ENCODE measurements at places on chromosomes 11 and 22.

DNA sequence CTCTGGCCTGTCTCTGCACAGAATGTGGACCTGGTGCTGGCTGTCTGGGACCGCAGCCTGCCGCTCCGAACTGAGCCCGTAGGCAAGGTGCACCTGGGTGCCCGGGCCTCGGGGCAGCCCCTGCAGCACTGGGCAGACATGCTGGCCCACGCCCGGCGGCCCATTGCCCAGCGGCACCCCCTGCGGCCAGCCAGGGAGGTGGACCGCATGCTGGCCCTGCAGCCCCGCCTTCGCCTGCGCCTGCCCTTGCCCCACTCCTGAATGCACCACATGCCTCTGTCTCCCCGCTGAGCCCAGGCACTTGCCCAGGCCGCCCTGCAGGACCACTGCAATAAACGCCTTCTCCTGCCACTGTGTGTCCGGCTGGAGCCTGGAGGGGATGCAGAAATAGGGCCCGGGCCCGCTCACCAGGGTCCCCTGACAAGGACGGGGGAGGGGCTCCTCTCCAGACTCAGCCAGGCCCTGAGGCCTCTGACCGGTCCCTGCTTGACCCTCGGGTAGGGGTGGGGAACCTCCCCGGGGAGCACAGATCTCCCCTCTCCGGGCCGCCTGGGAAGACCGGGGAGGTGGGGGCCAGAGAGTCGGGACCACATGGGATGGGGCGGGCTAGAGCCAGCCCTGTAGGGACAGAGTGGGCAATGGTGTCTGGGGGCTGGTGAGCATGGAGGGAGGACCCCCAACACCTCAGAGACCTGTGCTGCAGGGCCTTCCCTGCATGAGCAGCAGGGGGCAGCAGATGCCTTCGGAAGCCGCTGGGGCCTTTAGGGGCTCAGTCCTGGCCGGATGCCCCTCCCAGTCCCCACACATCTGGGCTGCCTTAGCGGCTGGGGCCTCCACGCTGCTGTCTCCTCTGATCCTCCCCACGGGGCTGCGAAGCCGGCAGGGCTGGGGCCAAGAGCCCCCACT, 1.4 kb upstream of the TNNI2 start:
- DNase-seq, result peak; percentile 87

DNA sequence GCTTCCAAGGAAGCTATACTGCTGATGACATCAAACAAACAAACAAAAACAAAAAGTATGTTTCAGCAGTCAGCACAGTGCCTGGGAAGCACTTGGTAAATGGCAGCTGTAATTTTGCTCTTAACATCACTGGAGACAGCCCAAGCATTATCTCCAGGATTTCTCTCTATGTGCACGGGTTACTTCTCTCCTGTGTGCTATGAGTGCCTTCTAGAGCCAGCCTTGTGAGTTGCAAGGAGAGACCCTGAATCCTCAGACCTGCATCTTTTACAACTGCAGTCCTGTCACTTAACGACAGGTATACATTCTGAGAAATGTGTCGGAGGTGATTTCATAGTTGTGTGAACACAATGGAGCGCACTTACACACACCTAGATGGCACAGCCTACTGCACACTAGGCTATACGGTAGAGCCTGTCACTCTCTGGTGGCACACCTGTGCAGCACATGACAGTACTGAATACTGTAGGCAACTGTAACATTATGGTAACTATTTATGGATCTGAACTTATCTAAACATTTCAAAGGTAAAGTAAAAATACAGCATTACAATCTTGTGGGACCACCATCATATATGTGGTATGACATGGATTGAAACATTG, 662.5 kb upstream of the B3GAT1 start:
- DNase-seq, result no peak

GRCh38 chr11:2269601-2270321, 627 bp downstream of the ASCL2 start:
- peak; percentile 57 for DNase-seq

GRCh38 chr11:68974421-68975194, 6.2 kb downstream of the MRGPRD start:
- DNase-seq, result peak; percentile 15

- DNase-seq, result peak; percentile 66
Observed at GRCh38 chr22:43996170-43996980, 27.7 kb upstream of the PARVB start.

GRCh38 chr11:69104856-69105395, 50.8 kb upstream of the SMIM38 start:
- DNase-seq, result no peak

GRCh38 chr11:27860811-27861210, 160.6 kb upstream of the BDNF start:
- DNase-seq, result no peak

DNA sequence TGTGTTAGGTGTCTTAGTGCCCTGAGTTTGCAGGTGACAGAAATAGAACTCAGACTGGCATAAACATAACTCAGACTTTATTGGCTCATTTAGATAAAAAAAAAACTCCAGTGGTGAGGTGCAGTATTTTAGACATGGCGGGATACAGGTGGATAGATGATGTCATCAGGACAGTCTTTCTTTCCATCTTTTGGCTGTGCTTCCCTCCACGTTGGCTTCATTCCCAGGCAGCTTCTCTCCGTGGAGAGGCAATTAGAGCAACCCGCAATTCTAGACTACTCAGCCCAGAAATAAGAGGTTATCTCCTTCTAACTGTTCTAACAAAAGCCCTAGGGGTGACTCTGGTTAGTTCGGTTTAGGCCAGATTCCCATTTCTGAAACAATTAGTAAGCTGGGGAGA, 40.5 kb downstream of the NCAM1 start:
- no peak for DNase-seq

DNA sequence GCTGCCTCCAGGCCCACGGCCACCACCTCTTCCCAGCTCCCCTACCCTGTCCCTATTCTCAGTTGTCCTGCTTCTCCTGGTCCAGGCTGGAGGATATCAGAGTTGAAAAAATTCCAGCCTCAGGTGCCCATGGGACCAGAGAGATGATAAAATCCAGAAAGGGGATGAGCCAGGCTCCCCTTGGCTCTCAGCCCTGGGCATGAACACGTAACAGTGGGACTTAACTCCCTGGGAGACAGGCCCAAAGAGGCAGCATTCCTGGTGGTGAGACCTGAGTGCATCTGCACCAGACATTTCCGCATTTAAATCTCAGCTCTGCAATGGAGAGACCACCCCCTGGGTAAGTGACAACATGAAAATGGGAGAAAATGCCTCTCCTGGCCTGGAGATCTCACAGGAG, 10.4 kb upstream of the SLC39A13 start:
- no peak for DNase-seq

DNA sequence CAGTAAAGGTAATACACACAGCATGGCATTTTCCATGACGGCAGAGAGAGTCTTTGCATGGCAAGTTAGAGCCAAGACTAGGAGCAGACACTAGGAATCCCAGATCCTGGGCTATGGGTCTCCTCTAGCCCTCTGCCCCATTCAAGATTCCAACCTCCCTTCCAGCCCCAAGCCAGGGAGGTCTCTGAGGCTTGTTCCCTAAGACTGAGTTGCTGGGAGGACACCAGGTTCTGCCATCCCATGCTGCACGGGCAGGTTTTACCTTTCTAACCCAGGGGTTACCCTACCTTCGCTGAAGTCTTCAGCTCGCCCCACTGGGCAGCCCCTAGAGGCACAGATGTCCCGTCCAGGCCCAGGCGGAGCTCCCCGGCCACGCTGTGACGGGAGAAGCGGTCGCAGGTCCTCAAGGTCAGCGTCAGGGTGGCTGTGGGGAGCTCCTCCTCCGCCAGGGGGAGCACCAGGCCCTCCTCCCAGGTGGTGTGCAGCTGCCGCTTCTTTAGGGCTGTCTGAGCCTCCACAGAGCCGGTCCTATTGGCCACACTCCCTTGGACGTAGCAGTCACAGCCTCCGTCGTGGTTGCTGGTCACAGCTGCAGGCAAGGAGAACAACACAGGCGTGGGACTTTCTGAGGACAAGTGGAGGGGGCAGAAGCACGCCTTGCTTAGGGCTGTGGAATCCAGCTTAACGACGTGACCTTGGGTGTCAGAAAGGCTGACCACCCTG, 33.8 kb downstream of the SYT13 start:
- DNase-seq, result peak; percentile 21

- no peak for DNase-seq
Observed at GRCh38 chr11:56404393-56404792, 8.1 kb upstream of the OR5AL1 start.

DNA sequence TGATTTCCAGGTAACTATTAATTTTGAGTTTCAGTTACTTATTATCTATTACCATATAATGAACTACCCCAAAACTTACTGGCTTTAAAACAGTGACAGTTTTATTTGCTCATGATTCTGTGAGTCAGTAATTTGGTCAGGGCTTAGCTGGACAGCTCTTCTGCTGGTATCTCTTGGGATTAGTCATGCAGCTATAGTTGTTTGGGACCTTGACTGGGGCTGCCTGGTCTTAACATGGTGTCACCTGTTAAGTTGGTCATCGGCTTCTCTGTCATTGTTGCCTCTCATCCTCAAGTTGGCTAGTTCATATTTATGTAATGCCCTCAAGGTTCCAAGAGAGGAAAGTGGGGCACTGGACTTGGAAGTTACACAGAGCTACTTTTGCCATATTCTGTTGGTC, 177.5 kb downstream of the TMEM135 start:
- DNase-seq, result no peak

- no peak for DNase-seq
Observed at GRCh38 chr11:34278693-34279297, 79.0 kb downstream of the ABTB2 start.

DNA sequence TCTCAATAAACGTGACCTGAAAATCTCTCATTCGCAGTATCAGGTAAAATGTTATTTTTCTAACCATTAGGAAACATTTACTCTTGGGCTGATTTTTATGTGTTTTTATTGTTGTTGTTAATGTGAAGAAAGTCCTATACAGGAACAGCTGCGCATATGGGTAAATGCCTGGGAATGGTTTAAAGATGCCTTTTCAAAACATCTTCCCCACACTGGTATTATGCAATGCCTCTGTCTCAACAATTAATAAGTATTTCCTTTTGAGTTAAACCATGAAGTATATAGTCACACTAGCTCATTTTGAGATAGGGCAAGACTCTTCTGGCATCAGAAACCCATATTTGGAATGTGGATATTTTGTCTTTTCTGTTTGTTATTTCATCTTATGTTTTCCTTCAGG, 13.7 kb upstream of the LIN7C start:
- DNase-seq, result no peak

GRCh38 chr22:46425016-46425415, 89.5 kb downstream of the TRMU start:
- DNase-seq, result no peak

DNA sequence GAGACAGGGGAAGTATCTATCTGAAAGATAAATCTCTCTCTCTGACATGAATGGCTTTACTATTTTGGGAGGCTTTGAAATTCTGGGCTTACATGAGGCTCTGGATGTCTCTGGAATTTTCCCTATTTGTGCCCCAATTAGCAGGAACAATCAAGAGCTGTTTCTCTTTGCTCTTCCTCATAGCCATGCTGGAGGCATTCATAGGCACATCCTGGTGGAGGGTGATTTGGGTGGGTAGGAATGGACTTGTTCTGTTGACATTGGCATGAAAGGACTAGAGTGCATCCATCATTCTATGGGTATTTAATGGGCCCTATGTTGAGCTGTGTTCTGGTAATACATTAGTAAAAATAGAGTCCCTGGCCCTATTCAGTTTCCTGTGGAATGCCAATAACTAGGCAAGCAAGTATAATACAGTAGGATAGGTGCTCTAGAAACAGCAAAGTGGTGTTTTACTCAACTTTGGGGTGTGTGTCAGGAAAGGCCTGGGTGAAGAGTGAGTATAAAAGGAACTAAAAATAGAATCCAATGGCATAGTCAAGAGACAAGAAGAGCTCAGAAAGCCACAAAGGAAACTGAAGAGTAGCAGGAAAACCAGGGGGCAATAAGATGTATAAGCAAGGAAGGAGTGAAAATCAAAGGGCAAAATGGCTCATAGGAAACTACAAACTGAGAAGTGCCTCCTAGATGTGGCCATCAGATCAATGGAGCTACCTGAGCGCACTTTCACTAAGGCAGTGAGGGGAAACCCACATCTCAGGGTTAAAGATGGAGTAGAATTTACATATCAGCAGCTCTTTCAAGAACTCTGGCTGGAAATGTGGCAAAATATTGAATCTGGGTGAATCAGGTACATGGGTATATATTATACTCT, 45.0 kb downstream of the CWC15 start:
- no peak for DNase-seq

DNA sequence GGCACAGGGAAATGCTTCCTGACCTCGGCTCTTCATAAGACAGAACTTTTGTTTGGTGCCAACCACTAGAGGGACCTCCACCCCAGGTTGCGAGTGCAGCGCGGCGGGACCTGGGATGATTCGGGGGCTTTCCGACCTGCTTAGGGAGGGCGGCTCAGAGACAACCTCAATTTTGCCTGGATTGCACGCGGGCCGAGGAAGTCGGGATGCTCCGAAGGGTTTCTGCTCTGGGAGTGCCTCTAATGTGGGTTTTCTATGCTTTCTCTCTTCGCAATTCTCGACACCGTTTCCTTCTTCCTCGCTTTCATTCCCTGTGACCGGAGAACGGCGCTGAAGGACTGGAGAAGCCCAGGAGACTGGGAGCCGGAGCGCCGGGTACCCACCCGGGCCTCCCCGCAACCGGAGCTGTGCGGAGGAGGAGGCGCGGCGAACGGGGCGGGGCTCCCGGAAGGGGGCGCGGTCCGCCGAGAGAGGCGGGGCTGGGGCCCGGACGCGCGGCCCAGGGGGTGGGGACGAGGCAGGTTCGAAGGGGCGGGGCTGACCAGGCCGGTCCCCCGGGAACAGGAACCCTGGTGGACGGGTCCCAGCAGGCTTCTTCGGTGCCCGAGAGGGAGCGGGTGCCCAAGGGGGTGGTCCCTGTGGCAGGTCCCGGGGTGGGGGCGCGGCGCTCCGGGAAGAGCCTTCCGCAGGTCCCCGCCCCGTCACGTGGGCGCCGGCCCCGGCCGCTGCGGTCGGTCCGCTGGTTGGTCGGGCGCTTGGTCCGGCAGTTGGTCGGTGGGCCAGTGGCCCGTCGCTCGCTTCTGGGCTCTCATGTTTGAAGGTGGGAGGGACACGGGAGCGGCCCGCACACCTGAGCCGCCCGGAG, at the start of gene PPFIBP2:
Gene PPFIBP2, plus strand, starts transcription at position 766 of the 865 bp plus-strand sequence. CDS start 35,477 bp downstream, outside the sequence.
- DNase-seq, result peak; percentile 87

- DNase-seq, result no peak
Observed at GRCh38 chr11:108253176-108253575, 30.3 kb downstream of the ATM start.

- DNase-seq, result no peak
Observed at GRCh38 chr11:43686207-43686606, 5.7 kb downstream of the HSD17B12 start.

All from activated naive CD8-positive, alpha-beta T cell treated with anti-CD3 and anti-CD28 coated beads for 36 hours (primary cell).